ENCODE measurements at places on chromosomes 16 and 17.
A peak's percentile ranks its signal among the peaks of the same experiment; 100 is the strongest.

GRCh38 chr17:77959926-77960521 lies 1.5 kb downstream of the TNRC6C start:
- DNase-seq: peak; percentile 48

DNA sequence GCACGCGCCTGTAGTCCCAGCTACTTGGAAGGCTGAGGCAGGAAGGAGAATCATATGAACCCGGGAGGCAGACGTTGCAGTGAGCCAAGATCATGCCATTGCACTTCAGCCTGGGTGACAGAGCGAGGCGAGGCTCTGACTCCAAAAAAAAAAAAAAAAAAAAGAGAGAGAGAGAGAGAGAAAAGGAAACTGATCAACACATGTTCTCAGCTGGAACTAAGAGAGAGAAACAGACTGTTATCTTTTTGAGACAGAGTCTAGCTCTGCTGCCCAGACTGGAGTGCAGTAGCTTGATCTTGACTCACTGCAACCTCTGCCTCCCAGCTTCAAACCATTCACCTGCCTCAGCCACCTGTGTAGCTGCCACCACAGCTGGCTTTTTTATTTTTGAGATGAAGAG lies 60.4 kb downstream of the STH start:
- DNase-seq: no peak

DNA sequence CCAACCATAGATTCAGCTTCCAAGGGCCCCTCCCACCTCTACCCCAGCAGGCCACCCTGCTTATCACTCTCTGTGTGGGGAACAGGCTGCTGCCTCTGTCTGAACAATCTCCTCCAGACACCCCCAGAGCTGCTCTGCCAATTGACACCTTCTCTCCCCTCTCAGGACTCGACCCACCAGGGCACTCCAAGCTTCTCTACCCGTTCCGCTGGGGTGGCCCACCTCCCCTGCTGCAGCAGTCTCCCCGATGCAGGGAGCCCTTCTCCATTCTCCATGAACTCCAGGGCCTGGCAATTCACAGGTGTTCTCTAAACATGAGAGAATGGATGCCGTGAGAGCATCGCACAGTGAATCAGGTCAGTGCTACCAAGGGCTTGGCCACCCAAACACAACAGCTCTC lies 28.3 kb upstream of the FAAP100 start:
- DNase-seq: no peak

- no peak for DNase-seq
Observed at GRCh38 chr16:59773330-59773729, 1039.2 kb upstream of the GOT2 start.

DNA sequence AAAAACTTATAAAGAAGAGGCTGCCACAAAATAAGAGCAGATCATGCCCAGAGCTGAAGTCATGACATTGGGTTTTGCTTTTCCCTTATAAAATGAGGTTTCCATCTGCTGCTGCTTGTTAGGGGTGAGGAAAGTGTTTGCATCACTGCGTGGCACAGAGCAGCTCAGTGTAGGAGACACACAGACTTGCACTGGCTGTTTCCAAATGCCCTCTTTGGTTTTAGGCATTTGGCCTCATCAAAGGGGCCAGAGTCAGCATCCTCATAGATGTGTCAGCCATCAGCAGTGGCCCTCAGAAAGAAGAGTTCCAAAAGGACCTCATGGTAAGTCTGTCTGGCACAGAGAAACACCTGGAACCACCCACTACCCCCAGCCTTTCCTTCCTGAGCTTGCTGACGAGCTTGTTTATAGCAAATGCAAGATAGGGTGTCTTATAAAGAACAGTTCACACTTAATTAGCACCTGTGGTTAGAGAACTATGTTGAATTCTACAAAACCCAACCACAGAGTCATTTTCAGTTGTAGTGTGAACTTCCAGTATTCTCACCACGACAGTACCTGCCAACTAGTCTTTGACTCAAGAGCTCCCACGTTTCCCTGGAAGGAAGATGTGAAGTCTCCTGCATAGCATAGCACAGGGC lies 17.0 kb downstream of the VWA3A start:
- no peak for DNase-seq

DNA sequence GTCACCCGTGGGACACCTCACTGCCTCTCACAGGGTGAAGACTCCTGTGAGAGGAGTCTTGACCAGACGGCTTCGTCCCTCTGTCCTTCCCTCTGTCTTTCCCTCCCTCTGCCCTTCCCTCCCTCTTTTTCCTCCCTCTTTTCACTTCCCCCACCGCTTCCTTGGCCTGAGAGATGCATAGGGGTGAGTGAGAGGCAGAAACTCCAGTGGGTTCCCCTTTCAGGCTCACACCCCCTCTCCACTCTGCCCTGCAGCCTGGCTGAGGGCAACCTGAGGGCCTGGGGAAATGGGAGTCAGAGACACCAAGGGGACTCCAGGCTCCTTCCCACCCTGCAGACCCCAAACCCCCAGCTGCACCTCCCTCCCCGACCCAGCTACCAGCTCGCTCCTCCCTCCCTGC lies 14.6 kb upstream of the KRT17 start:
- DNase-seq: no peak

- no peak for DNase-seq
Observed at GRCh38 chr17:55895112-55895759, 144.4 kb downstream of the PCTP start.

DNA sequence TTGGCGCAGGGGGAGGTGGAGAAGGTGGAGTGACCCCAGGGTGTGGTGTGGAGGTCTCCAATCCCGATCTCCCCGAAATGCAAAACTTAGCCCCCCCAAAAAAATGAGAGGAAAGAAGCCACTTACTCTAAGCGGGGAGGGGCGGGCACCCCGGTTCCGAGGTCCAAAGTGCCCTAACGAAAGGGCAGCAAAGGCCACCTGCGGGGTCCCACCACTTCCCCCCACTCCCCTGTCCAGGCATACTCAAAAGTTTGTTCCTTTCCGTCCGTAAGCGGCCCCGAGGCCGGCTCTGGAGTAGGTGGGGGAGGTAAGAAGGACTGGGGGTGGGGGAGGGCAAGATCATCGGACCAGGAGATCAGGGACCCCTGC lies 1.1 kb downstream of the TOX3 start:
- DNase-seq: no peak

DNA sequence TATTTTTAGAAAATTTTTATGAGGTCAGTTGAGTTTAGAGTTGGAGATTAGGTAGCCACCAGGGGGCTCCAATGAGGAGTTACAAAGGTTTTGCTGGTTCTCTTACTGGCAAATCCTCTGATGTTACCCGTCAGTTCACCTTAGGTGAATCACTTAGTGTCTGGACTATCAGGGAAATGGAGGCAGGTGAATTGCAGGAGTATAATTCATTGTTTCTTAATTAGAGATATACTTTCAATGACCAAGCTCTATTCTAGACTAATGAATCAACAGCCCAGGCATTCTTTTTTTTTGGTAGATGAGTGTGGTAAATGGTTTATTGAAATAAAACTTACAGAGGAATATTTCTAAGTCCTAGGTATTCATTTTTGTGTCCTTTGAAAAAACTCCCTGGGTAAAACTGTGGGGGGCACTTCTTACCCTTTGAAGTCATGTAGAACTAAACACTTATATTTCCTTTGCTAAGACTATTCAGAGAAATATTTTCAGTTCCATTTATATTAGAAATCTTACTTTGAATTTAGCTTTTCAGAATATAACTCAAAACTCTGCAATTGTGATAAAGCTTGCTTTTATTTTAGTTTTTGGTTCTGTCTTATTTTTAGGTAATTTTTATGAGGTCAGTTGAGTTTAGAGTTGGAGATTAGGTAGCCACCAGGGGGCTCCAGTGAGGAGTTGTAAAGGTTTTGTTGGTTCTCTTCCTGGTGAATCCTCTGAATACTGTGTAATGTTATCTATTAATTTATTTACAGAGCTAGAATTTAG lies 17.7 kb downstream of the PSMD11 start:
- peak; percentile 61 for DNase-seq

- DNase-seq: no peak
Observed at GRCh38 chr17:63001689-63002394, 35.8 kb downstream of the TANC2 start.

GRCh38 chr17:9330141-9330540 lies 245.5 kb downstream of the STX8 start:
- no peak for DNase-seq

DNA sequence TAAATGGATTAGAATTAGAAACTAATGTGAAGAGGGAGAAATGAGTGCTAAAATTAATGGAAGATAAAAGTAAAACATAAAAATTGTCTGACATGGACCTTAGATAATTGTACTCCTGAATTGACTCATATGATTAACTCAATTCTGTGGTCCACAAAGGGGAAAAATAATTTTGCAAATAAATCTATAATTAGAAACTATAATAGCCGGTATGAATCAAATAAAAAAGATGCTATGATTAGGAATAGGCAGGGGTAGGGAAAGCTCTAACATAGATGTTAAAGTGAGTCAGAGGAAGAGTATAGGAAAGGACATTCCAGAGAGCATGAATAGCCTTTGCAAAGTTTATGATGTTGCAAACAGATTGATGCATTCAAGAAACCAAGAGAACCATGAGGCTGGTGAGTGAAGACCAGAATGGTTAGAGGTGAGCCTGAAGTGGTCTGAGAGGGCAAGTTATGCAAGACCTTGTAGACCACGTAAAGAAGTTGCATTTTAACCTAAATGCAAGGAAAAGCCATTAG lies 262.1 kb upstream of the CA10 start:
- no peak for DNase-seq

DNA sequence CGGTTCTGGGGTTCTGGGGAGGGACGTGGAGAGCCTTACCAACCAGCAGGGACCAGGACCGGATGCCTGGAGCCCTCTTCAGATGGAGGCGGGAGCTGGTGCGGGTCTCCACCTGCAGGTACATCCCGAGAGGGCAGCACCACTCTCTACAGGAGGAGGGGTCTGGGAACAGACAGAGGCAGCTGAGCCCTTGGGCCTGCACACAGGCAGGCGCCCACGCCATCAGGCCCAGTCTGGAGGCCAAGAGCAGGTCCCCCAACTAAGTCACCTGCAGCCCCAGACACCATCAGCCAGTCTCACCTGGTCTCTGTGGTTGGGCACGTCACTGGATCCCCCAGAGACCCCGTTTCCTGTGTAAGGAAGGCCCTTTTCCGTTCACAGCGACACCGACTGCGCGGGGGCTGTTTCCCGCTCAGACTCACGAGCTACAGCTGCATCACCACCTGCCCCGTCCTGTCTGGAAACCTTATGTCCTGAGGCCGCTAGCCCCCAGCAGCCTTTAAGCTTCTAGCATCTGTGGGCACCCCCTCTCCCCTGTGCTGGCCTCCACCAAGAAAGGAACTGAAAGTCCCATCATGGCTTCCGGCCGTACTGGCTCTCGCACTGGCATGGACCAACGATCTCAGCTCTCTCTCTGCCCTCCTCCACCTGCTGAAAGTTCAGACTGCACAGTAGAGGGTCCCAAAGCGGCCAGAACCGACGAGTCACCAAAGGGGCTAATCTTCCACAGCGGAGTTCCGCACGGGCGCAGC lies 1.2 kb downstream of the CYBC1 start:
- DNase-seq: peak; percentile 73

- no peak for DNase-seq
Observed at GRCh38 chr17:5263441-5263840, 18.6 kb upstream of the RABEP1 start.

- no peak for DNase-seq
Observed at GRCh38 chr16:57264950-57265371, 19.5 kb downstream of the PLLP start.

DNA sequence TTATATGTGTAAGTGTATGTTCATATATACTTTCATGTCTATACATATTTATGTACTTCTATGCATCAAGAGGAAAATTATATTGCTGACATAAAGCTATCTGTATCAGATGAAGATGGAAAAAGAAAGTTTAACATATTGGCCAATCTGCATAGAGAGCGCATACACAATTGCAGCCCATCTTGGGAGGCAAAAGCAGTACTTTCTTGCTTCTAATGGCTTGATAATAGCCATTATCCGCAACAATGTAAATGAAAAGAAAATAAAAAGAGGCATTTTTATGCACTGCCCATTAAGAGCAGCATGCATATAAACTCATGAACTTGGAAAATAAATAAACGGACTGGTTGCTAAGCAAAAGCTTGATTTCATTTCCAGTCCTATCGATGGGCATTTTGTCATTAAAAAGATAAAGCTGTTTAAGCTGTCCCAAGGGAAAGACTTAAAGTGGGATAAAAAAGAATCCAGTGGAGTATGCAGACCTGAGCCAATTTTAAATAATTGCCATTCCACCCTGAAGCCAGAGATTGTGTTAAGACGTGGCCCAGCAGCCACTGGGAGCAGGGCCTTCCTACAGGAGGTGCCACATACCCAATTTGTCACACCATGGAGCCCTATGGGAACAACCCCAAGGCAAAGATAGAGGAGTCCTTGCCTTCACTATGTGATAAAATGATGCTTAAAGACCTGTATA lies 183.6 kb upstream of the CDH11 start:
- DNase-seq: no peak

GRCh38 chr16:27691721-27692120 lies 141.8 kb downstream of the KATNIP start:
- DNase-seq: no peak

DNA sequence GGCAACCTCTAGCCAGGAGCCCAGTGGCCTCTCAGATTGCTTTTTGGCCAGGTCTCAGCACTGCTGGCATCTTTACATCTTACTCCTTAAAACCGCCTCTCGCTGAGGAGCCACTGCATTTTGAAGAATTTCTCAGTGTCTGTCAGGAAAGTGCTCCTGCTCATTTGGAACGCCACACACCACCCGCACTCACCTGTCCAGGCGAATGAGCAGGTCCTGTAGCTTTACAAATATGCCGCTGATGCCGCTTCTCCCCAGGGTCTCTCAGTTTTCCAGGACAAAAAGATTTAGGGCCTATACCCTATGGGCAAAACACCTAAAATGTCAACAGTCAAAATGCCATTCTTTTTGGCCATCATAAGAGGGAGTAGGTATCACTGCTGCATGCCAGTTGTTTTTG lies 22.1 kb downstream of the CYB561 start:
- no peak for DNase-seq

DNA sequence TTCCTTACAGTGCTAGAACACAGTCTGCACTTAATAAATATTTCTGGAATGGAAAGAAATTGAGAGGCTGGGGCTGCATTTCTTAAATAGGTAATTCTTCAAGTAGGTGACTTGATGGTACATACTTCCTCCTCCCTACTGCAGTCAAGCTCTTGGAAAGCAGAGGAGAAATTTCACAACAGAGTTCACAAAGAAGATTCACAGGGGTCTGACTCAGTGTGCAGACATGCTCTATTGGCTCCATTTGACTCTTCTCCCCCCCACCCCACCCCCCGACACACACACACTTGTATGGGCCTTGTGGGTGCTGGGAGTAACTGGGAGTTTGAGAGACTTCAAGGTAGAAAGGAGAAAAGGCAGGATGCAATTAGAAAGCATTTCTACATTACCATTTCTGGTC lies 6.2 kb upstream of the MYOCD start:
- no peak for DNase-seq

DNA sequence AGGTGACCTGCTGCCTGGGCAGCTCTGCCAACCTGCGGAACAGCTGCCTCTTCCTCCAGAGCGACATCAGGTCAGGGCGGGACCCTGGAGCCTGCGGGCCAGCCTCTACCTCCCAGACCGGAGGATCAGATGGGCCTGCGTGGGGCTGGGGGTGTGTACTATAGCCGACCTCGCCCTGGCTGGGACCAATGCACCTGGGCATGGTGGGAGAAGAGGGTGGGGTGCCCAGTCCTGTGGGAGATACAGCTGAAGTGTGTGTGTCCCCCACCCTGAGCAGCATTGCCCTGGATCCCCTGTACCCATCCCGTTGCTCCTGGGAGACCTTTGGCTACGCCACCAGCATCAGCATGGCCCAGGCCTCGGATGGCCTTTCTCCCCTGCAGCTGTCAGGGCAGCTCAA lies 19.3 kb downstream of the CASKIN2 start:
- no peak for DNase-seq
